Esophagus squamous epithelium (tissue), 5 donors: ENCODE measurements at places on chromosomes 11 and 22.

DNA sequence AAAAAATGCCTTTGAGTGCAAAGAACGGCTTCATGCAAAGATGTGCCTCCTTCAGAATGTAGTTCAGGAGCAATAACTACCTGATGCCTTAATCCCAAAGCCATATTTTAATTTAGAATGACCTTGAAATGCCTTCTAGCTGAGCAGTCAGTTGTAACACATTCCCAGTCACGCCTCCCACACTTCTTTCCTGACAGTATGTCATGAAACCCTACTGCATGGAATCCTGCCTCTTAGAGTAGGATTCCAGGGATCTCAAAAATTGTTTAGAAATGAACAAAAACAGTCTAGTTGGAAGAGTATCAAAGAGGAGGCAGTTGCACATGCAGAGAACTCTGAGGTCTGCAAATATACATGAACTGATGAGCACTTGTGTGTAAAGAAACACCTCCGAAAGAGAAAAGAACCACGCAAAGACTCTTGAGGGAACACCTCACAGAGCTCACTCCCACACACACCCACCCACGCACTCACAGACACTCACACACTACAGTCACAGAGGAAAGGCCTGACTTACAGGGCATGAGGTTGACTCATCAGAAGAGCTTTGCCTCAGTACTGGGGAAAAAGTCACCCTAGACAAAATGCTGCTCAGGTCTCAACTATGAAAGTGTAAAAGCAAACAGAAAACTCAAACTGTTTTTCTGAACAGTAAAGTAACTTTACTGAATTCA lies 77.4 kb downstream of the GGTLC2 start:
- DNase-seq, result no peak

DNA sequence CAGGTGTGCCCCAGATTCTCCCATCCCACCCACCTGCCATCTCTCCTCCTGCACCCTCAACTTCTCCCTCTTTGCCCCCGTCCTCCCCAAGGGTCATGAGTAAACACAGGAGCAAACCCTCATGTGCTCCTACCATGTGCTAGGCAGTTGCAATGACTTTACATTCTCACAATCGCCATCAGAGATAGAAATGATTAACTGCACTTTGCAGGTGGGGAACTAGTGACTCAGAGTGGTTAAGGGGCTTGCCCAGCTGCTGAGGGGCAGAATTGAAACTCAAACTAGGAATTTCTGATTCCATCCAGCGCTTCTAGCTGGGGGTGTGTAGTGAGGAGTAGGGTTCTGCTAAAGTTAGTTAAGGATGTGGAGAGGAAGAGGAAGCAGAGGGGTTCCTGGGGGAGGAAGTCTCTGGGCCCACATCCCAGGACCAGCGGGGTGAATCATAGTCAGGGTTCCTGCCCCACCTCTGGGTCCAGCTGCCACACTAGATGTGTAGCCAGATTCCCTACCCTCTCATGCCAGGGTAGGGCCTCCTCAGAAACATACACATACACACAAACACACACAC lies 16.0 kb upstream of the PRG2 start:
- DNase-seq, result no peak

- DNase-seq, result no peak
These were observed at the start of gene SORL1 for GRCh38 chr11:121451986-121452608. SORL1 (plus strand) TSS chr11:121452314; CDS start chr11:121452332, 18 bp downstream.

DNA sequence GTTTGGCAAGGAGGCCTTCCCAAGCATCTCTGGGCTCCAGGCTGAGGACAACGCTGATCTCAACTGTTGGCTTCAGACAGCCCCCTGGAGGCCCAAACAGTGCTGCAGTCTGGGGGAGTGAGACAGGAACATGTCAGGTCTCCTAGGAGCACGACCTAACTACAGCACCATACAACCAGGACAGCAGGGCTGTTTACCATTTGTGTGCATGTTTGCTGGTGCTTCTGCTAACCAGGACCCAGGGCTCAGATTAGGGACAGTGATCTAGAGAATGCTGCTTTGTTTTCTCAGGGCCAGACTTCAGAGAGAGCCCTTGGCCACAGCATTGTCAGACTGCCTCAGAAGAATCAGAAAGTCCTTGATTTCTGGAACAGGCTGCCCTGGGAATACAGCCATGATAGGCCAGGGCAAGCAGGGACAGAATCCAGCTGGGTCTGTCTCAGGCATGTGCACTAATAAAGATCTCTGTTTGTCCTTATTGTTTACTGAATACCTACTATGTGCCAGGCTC lies 126.5 kb downstream of the VPREB1 start:
- no peak for DNase-seq

GRCh38 chr11:15707194-15707593 lies 592.5 kb downstream of the INSC start:
- no peak for DNase-seq

DNA sequence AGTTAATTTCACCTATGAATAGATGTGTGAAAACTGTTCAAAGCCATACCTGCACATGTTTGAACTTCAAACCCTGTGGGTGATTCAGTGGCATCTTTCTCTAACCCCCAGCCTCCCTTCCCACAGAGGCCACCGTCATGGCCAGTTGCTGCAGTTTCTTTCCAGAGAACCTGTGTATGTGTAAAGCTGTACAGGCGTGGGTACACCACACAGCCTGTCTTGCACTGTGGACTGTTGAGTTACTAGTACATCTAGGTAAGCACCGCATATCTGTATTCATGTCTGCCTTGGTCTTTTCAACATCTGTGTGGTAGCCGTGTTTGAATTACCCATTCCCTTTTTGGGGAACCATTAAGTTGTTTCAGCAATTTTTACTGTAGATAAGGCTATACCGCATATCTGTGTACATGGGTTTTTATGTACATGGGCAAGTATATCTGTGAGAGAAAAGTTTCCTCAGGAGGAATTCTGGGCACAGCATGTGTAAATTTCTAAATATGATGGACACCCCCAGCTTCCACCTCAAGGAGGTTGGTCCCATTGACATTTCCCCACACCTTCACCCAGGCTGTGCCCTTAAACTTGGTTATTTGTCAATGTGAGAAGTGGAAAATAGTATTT lies 13.9 kb downstream of the NEAT1 start:
- DNase-seq, result no peak

DNA sequence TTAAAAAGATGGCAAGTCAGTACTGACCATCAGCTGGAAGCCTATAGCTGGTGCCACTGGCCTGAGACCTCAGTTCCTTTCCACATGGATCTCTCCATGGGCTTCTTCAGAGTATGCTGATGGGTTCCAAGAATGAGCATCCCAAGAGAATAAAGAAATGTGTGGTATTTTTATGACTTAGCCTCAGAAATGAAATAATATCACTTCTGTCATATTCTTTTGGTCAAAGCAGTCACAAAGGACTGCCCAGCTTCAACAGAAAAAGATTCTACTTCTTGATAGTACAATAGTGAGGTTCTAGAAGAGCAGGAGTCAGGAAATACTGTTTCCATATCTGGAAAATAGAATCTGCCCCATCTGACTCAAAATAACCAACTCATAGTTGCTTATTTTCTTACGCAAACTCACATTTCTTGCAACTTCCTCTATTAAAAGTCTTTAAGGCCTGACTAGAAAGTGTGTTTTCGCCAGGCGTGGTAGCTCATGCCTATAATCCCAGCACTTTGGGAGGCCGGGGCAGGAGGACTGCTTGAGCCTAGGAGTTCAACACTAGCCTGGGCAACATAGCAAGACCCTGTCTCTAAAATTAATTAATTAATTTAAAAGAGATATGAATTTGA lies 116.9 kb downstream of the SIK3 start:
- DNase-seq, result no peak

GRCh38 chr11:73999581-74000306 lies 9.1 kb downstream of the UCP3 start:
- DNase-seq, result no peak

DNA sequence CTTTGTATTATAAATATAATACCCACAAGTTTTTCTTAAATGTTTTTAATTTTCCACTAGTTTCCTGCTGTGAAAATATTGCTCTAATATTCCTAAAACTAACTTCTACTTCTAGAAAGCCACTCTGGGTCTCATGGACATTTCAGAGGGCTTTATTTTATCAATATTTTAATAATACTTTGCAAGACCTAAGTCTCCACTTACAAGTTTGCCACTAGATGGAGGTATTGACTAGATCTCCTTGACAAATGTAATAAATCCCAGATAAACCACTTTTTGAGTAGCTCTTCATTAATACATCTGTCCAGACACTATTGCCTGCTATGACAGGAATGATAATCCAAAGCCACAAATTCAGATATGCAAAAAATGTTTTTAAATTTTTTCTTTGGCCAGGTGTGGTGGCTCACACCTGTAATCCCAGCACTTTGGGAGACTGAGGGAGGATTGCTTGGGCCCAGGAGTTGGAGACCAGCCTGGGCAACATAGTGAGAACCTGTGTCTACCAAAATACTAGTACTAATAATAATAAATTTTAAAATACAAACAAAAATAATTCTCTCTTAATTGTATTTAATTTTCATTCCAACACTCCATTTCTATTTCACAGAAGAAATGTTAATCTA lies 3.5 kb upstream of the ACAT1 start:
- DNase-seq, result no peak

DNA sequence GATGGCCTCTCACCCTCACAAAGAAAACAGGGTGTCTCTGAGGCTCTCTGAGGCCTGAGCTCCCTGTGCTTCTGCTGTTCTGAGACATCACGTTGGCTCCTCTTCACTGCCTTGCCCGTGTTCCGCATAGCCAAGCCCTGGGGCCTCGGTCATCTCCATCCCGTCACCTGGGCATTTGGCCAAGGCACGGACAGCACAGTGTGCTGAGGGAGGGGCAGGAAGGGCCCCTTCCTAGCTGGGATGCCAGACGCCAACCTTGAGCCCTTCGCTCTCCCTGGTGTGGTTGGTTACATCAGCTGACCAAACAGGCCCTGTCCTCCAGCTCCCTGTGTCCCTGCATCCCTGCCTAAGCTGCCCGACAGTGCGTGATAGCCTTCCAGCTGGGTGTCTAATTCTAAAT lies 25.9 kb downstream of the MOV10L1 start:
- DNase-seq, result no peak

GRCh38 chr22:38760477-38761201 lies 4.8 kb upstream of the SUN2 start:
- DNase-seq, result no peak

DNA sequence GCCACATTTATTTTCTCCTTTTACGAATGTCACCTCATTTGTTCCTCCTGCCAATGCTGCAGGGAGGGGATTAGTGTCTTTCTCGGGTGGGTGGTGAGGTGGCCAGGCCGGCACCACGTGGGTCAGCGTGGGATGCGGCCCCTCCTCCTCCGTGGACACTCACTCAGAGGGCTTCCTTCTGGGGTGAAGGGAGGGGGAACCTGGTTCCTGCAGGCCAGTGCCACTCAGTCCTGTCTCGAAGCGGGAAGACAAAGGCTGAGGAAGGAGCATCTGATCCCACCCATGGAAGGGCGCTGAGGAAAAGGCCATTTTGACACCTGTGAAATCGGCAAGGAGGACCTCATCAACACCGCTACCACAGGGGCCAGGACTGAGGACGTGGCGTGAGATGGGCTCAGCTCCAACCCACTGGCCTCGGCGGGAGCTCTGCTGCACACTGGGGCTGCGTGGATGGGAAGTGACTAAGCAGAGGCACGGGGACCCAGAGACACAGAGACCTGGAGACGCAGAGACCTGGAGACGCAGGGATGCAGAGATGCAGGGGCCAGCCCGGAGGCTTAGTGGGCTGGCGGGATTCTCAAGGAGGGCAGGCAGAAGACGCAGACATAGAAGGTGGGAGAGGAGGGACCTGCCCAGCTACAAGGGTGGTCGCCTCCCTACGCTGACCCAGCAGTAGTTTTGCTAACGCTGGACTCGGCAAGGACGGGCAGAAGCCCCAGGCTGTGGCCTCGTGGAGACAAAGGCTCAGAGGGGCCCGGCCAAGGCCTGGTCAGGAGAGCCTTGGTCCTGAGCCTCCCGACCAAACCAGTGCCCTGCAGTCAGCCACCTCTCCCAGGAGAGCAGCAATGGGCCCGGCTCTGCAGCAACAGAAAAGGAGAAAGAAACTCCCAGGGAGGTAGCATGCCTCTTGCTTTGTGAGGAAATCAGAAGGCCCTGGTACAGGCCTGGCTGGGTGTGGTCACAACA lies 1071.2 kb downstream of the BRD1 start:
- no peak for DNase-seq

GRCh38 chr22:18157714-18158028 lies 7.7 kb downstream of the USP18 start:
- no peak for DNase-seq

GRCh38 chr11:94806419-94806818 lies 38.3 kb downstream of the AMOTL1 start:
- DNase-seq, result no peak

DNA sequence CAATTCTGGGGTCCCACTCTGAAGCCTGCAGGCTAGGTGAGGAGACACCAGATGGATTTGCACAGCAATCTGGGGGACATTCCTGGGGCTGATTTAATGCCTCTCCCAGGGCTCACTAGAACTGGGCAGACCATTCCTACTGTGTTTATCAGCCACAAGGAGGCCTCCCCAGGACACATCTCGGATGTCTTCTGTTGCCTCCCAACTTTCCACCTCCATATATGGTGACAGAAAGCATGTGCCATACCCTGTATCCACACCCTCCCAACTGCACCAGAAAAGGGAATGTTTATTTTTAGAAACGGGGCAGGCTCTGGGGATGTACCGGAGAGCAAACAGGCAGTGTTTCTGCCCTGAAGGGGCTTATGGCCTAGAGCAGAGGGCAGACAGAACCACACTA lies 181.8 kb downstream of the CSNK2A3 start:
- no peak for DNase-seq

- no peak for DNase-seq
These were observed 117.7 kb upstream of the CCDC90B start for GRCh38 chr11:83403691-83404389.

- DNase-seq, result no peak
These were observed 14.4 kb downstream of the C22orf42 start for GRCh38 chr22:32144496-32145274.

- no peak for DNase-seq
These were observed 25.1 kb upstream of the GUCY1A2 start for GRCh38 chr11:107043242-107044006.

DNA sequence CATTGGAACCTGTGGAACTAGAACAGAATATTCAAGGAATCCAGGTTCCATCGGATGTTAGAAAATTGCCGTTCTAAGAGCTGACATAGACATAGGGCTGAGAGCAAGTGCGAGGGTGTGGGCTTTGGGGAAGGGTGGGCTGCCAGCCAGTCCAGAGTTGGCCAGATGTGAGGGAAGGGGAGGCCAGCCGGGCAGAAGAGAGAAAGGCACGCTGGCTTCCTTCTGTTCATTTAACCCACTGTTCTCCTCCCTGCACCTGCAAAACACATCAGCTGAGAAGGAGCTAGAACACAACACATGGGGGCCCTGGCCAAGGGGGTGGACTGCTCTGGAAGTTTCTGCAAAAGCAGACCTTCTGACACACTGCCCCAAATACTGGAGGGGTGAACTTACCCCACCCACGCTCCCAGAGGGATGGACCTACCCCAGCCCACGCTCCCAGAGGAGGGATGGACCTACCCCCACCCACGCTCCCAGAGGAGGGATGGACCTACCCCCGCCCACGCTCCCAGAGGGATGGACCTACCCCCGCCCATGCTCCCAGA lies 98.0 kb downstream of the SHANK2 start:
- DNase-seq, result no peak
